SHP77 (cell line): ENCODE measurements at places on chromosomes 3 and 15.

DNA sequence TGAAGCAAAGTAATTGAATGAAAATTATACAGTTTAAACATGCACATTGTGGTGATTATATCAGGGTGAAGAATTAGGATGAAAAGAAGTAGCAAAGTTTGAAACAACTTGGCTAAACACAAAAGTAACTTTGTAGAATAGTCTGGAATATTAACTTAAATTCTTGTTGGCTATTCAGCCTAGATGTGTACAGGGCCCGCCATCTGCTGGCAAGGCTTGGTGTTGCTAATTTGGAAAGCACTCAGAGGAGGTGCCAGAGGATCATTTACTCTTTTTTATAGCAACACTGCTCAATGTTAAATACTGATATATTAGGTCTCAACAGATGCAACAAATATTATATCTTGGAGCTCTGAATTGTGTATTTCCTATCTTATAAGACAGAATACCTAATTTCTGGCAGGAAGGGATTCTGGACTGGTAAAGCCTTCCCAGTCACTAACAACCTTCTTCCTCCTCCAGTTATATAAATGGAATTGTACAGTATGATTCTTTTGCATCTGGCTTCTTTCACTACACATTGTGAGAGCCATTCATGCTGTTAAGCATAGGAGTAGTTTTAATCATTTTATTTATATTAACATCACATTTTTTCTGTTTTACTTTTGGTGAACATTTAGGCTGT, 36.1 kb downstream of the TTC23 start:
- DNase-seq, result peak; percentile 23

- DNase-seq, result no peak
Observed at GRCh38 chr15:80699981-80700380, 4.9 kb downstream of the ABHD17C start.

DNA sequence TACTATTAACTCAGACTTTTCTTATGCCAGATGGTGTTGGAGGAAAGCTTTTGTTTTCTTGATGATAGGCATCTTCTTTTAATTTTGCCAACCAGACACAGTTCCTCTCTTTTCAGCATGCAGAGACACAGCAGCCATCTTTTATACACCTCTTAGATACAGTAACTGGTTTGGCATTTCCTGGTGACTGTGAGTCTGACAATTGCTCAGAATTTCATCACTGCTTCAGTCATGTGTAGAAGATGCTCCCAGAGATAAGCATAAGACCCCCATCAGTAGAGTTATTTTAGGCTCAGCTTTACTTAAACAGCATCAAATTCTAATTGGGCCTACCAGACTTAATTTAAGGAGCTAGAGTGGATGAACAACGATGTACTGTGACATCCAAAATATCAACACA, 779.0 kb downstream of the SQOR start:
- DNase-seq, result no peak

- DNase-seq, result no peak
Observed at GRCh38 chr15:39784125-39784524, 1.5 kb upstream of the FSIP1 start.

DNA sequence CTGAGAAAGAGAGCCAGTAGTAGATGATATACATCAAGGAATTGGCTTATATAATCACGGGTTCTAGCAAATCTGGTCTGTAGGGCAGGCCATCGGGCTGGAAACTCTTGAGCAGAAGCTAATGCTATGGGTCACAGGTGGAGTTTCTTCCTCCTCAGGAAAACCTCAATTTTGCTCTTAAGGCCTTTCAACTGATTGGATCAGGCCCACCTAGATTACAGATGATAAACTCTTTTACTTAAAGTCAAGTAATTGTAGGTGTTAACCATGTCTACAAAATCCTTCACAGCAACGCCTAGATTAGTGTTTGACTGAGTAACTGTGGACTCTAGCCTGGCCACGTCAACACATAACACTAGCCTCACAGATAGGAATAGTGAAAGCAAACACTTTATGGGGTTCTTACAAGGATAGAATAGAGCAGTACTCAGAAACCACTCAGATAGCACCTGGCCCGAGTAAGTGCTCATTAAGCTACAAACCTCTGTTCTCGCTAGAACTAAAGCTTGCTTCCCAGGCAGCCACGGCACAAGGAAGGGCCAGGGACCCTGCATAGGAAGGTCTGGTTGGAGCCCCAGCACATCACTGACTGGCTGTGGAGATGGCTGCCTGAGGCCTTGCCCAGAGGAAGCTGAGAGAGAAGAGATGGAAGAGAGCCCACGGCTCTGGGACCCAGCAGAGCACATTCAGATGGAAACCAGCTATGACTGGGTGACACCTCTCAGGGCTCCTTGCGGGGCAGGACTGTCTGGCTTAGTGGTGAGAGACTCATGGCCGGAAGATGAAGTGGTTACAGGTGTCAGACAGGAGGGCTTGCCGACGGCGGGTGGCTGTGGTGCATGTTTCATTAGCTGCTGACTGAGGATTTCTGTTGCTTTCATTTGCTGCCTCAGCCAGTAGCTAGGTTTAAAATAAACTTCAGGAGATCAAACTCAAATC, 202.5 kb upstream of the TLE3 start:
- peak; percentile 28 for DNase-seq

GRCh38 chr15:40235201-40235885, 3.5 kb upstream of the PAK6 start:
- no peak for DNase-seq

GRCh38 chr15:87901926-87902690, 354.4 kb downstream of the NTRK3 start:
- DNase-seq, result no peak

GRCh38 chr15:65263313-65263712, 23.4 kb downstream of the PARP16 start:
- DNase-seq, result no peak

DNA sequence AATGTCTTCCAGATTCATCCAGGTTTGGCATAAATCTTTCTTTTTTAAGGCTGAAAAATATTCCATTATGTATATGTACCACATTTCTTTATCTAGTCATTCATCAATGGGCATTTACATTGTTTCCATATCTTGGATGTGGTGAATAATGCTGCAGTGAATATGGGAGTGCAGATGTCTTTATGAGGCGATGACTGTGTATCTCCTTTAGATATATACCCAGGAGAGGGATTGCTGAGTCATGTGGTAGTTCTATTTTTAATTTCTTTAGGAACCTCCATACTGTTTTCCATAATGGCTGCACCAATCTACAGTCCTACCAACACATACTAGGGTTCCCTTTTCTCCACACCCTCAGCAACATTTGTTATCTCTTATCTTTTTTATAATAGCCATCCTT, 96.3 kb downstream of the LRRC28 start:
- DNase-seq, result no peak

GRCh38 chr3:117480525-117480924, 770.9 kb downstream of the TUSC7 start:
- DNase-seq, result no peak

- peak; percentile 89 for DNase-seq
Observed at GRCh38 chr3:45986303-45986982, 9.2 kb downstream of the FYCO1 start.

DNA sequence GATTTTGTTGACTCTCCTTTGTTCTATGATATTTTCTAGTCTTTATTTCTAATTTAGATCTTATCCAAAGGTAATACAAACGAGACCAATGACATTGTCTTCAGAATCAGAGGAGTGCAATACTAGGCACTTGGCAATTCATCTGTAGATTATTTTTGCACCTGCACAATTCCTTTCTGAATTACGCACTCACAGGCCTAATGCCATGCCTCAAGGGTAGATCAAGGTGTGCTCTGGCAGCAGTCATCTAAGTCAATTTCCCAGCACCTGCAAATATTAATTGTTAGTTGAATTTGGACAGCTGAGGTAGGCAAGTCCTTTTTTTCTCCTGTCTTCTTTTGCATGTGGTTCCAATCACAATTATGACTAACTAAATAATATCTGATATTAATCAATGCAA, 653.2 kb downstream of the ROBO2 start:
- DNase-seq, result no peak

GRCh38 chr3:160128056-160128455, 97.2 kb upstream of the C3orf80 start:
- DNase-seq, result no peak
